ENCODE measurements at places on chromosomes 1 and 21.

GRCh38 chr1:4468386-4468785 lies 186.0 kb upstream of the AJAP1 start:
- no peak for DNase-seq

DNA sequence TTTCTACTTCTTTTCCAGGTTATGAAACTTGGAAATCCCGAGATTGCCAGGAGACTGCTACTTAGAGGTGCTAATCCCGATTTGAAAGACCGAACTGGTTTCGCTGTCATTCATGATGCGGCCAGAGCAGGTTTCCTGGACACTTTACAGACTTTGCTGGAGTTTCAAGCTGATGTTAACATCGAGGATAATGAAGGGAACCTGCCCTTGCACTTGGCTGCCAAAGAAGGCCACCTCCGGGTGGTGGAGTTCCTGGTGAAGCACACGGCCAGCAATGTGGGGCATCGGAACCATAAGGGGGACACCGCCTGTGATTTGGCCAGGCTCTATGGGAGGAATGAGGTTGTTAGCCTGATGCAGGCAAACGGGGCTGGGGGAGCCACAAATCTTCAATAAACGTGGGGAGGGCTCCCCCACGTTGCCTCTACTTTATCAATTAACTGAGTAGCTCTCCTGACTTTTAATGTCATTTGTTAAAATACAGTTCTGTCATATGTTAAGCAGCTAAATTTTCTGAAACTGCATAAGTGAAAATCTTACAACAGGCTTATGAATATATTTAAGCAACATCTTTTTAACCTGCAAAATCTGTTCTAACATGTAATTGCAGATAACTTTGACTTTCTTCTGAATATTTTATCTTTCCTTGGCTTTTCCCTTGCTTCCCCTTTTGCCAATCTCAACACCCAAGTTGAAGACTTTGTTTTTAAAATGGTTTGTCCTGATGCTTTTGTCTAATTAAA lies 4.0 kb downstream of the CDKN2C start:
- no peak for DNase-seq

DNA sequence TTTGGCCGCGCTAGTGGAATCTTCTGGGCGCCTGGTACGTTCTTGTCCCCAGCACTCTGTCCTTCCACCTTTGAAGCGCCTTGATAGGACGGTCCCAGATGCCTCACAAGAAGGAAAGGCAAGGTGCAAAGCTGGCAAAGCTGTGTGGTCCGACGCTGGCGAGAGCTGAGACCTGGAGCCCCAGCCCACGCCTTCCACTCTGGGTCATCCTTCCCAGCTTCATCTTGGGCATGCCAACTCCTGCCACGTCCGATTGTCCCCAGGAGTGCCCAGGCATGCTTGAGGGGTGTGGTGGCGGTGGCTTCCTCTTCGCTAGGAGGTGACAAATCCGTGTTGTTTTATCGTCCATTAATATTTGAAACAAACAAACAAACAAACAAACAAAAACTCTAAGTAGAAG lies 123.9 kb upstream of the DPYD start:
- DNase-seq = no peak

DNA sequence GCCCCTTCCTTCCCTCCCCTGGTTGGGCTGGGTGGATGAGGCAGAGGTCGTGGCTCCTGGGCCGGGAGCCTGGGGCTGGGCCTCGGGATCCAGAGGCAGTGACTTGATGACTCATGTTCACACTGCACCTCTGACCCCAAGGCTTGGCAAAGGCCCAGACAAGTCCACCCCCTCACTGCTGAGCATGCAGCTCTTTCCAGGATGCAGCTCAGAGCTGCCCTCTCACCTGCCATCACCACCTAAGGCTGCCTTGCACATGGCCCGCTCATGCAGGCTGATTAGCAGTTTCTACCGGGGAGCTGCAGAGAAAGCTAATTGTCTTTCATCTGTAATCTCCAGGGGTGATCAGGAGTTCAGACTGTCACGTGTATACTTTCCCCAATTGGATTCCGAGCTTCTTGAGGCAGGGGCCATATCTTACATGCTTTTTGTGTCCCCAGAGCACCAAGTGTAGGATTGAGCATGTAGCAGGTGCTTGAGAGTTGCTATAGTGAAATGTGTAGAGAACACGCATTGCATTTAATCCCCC lies 62.1 kb downstream of the LRRN2 start:
- no peak for DNase-seq

DNA sequence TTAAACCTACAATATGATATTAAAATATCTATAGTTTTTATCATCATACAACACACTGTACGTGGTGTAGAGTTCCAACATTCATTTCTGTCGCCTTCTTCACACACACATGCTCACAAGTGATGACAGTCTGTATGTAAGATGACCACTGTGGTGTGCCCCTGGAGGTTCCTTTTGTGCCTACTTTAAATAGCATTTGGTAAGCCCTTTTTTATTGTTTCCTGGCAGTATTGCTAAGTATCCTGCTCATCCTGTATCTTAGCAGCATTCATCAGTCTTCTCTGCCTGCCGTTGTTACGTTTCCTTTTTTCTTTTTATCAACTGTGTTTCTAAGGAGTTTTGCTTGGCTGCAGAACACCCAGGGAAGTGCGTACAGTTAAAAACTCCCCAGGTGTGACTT lies 231.4 kb downstream of the CHRM3 start:
- DNase-seq = no peak

- no peak for DNase-seq
Measured at GRCh38 chr21:38186661-38187270, 70.0 kb upstream of the KCNJ15 start.

- DNase-seq = no peak
Measured at GRCh38 chr1:164602480-164603093, 43.6 kb downstream of the PBX1 start.

GRCh38 chr1:36091698-36092097 lies 3.0 kb downstream of the ADPRS start:
- DNase-seq = no peak

- no peak for DNase-seq
Measured at GRCh38 chr1:171191992-171192391, 6.9 kb downstream of the FMO2 start.

- peak; percentile 29 for DNase-seq
Measured at GRCh38 chr1:182430263-182431068, 19.5 kb upstream of the RGSL1 start.

GRCh38 chr1:244211559-244211944 lies 160.5 kb downstream of the ZBTB18 start:
- DNase-seq = no peak

DNA sequence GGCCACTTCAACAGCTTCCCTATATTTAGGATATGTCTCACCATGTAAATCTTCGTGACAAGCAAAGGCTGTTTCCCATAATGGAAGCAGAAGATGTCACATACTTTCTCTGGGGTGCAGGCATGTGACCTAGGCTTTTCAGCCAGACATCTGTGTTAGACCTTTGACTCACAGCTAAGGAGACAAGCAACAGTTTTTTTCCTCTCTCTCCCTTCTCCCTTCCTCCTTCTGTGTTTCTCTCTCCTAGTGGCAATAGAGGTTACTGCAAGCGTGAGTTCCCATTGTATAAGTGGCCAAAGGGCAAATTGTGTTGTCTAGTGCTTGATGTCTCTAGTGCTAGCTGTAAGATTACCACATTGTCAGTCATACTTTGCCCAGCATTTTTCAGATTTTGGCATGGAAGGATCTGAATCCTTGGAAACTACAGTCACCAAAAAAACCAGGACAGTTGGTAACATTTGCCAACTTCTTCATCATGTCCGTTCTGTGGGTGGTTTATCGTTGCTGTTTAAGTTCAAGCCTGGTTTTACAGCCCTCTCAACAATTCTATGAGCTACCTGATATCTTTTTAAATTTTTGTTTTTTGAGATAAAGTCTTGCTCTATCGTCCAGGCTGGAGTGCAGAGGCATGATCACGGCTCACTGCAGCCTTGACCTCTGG lies 44.4 kb upstream of the RABGAP1L start:
- DNase-seq = peak; percentile 6

GRCh38 chr1:81811757-81812371 lies 11.1 kb downstream of the ADGRL2 start:
- no peak for DNase-seq

DNA sequence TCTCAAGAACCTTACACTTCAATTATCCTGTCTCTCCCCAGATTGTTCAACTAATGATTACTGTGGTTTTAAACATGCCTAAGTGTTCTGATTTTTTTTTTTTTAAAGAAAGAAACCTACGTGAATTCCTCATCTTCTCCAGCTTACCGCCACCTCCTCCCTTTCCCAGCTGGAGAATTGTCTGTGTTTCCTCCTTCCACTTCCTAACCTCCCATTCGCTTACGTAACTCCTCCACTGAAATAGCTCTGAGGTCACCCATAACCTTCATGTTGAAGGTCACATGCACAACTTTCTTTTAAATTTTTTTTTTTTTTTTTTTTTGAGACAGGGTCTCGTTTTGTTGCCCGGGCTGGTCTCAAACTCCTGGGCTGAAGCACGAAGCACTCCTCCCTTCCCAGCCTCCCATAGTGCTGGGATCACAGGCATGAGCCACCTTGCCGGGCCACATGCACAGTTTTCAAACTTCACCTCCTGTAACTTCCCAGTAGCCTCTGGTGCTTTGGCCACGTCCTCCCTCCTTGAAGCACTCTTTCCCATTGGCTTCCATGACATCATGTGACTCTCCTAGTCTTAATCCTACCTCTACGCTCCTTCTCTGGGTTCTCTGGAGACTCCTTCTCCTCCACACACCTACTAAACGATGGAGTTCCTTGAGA lies 9.8 kb upstream of the CAPZB start:
- DNase-seq = no peak

GRCh38 chr21:38277501-38278131 lies 20.8 kb downstream of the KCNJ15 start:
- peak; percentile 15 for DNase-seq

GRCh38 chr1:167161242-167161641 lies 59.4 kb upstream of the POU2F1 start:
- no peak for DNase-seq

GRCh38 chr1:223244366-223245103 lies 101.5 kb upstream of the TLR5 start:
- DNase-seq = peak; percentile 20

- no peak for DNase-seq
Measured at GRCh38 chr1:185156288-185156853, 382 bp downstream of the TRMT1L start.

- DNase-seq = no peak
Measured at GRCh38 chr1:175725684-175726083, 17.7 kb downstream of the TNR start.

GRCh38 chr1:59178339-59179187 lies 118.3 kb upstream of the FGGY start:
- DNase-seq = no peak

DNA sequence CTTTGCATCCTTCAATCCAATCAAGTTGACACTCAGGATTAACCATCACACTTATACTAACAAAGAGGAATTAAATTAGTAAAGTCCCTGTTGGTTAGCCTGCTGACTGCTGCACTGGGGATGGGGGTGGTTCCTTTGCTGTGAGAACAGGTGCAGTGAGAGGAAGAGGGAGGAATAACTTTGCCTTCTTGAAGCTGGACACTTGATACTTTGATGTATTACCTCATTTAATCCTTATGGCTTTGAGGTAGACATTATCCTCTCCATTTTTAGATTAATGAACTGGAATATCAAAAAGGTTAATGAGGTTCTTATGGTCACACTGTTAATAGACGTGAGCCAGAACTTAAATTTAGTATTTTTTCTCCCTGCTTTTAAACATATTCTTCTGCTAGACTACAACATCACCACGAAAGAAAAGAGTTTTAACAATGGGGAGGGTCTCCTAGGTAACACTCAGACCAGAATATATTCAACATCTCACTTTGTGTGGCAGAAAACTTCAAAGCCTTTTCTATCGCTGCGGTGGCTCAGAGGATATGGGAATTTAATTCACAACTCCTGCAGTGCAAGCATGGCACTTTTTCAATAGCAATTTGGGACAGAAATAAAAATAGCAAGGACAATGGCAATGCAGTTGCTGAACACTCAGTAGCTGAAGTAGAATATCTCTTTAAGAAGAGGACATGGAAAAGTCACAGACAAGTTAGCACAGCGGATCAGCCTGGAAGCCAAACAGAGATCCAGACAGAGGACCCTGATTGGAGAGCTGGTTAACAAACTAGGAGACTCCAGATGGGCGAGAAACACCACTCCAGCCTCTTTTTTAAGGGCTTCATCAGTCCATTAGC lies 68.8 kb upstream of the DNAH14 start:
- DNase-seq = no peak

DNA sequence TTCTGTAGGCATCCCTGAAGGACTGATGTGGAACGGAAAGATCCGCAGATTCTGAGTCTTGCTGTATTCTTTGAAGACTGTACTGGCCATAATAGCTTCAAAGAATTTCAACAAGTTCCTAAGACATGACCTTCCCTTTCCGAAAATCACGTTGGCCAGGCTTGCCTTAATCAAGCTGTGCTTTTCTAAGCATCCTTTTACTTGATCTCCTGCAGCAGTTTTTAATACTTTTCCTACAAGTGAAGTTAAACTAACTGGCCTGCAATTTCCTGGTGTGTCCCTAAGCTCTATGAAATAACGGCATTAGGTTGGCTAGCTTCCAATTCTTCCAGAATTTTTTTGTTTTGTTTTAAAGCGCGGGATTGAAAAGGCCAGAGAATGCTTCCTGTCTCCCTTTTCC lies 40.3 kb downstream of the SPAG17 start:
- DNase-seq = no peak

DNA sequence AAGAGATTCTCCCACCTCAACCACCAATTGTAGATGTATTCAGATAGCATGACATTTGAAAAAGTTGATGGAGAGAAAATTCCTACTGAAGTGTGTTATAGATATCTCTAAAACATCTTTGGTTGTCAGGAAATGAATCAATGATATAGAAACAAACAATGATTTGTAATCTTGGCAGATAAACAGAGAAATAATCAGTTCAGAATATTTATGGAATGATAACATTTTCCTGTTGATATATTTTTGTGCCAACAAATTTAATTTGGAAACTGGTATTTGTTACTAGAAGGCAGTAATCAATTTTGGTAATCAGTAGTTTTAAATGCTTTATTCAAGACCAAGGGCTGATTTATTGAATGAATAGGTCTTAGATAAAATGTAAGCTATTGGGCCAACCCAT lies 695.6 kb downstream of the USP25 start:
- no peak for DNase-seq

GRCh38 chr1:58649555-58649954 lies 50.3 kb downstream of the MYSM1 start:
- peak; percentile 16 for DNase-seq

GRCh38 chr1:239732770-239733169 lies 346.4 kb downstream of the CHRM3 start:
- DNase-seq = no peak

GRCh38 chr1:24801176-24801575 lies 55.9 kb downstream of the CLIC4 start:
- DNase-seq = no peak

GRCh38 chr1:9960706-9961562 lies 17.7 kb downstream of the NMNAT1 start:
- no peak for DNase-seq

- no peak for DNase-seq
Measured at GRCh38 chr1:18721041-18721440, 90.4 kb downstream of the PAX7 start.

GRCh38 chr1:200693327-200693726 lies 23.6 kb upstream of the DDX59 start:
- DNase-seq = no peak

GRCh38 chr1:3117879-3118278 lies 48.9 kb downstream of the PRDM16 start:
- DNase-seq = no peak

- peak; percentile 34 for DNase-seq
Measured at GRCh38 chr1:234214129-234214910, 158.9 kb upstream of the COA6 start.

GRCh38 chr1:228972576-228972975 lies 237.3 kb downstream of the RHOU start:
- no peak for DNase-seq

- DNase-seq = no peak
Measured at GRCh38 chr1:57111175-57111574, 145.4 kb upstream of the C8B start.

Measured in CD4-positive, alpha-beta T cell treated with Interleukin-6 at 100 ng/mL for 8 hours (primary cell).